Suppressor macrophage (primary cell): ENCODE measurements at places on chromosomes 7 and 10.

GRCh38 chr10:117165538-117166417, 27.7 kb upstream of the VAX1 start:
- DNase-seq: peak; percentile 80

GRCh38 chr10:4159173-4159572, 374.2 kb upstream of the KLF6 start:
- DNase-seq: no peak

DNA sequence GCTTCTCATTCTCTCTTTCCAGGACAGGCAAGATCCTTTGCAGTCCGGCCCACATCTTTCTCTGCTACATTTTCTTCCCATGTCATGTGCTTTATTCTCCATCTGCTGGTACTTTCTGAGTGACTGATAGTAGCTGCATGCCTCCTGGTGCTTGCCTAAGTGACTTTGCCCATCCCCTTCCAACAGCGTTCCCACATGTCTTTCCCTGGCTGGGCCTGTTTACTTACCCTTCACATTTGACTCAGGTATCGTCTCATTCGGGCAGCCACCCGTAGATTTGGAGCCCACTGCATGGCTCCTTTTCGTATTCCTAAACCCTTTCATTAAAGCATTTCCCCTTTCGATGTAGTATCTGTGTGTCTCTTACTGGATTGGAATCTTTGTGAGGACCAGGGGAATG, 24.6 kb downstream of the TYW1 start:
- no peak for DNase-seq

DNA sequence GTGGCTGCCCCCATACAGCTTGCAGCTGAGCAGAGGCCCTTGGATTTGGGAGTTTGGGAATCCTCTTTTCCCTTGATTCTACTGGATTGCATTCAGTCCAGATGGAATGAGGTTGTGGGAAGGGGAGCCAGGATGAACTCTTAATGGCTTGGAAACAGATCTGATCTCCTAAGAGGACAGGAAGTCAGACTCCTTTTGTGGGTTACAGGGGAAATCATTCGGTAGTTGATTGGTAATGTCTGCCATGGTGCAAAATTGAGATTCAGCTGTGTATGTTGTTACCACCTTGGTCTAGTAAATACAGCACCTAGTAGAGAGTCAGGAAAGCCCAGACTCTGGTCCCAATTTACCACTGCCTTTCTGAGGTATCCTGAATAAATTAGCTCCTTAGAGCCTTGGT, 144.2 kb upstream of the TNRC18 start:
- peak; percentile 17 for DNase-seq

DNA sequence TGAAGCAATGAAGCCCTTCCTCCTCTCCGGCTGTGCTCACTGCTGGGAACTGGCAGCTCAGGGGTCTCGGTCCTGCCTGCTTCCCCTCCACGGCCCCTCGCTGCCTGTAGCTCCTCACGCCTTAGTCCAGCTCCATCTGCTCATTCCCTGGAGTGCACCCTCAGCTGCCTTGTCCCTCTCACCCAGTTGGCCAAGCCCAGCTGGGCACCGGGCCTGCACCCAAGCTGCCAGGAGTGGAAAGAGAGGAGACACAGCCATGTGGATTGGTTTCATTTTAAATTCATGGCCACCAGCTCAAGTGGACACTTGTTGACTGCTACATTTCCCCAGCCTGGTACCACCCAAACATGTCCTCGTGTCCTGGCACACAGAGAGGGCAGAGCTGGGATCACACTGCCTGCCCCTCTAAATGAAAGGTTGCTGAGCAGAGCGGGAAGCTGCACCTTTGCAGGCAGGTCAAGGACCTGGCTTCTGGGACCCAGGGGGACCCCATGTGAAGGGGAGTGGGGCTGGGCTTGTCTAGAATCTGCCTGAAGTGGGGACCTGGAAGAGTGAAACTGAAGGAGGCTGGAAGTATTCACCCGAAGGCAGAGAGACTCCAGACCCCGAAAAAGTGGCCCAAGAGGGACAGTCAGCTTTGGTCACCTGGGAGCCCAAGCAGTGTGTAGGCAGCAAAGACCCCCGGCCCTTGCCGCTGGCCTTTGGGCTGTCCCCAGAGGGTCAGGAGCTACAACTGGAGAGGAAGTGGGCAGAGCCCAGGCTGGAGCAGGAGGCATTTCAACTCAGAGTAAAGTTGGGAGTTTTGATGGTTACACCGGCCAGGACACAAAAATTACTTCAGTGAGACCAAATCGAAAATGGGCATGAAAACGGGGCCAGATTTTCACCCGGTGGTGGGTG, 15.0 kb upstream of the BNIP3 start:
- no peak for DNase-seq

GRCh38 chr7:1981201-1981877, 251.4 kb downstream of the MAD1L1 start:
- no peak for DNase-seq

- no peak for DNase-seq
Observed at GRCh38 chr7:137343281-137343841, at the start of gene PTN. Gene PTN, minus strand, starts transcription at chr7:137343733. Its CDS starts 88,760 bp downstream, at chr7:137254973.

GRCh38 chr10:27030060-27030459, 70.2 kb downstream of the ANKRD26 start:
- DNase-seq: no peak

DNA sequence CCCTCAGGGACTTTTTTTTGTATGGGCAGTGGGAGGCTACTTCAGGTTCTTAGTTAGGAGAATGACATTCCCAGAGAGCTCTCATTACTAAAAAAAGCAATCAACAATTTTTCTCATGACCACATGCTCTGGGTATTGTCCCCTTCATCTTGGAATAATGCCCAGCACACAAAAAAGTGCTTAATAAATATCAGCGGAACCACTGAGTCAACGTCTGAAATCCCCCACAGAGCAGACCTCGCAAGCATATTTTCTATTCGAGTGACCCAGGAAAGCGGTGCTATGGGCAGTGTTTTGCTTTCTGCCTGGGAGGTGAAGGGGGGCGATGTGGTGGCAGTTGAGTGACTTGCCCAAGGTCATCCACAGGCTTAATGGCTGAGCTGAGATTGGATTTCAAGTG, 493.4 kb upstream of the ZMIZ1 start:
- DNase-seq: no peak

DNA sequence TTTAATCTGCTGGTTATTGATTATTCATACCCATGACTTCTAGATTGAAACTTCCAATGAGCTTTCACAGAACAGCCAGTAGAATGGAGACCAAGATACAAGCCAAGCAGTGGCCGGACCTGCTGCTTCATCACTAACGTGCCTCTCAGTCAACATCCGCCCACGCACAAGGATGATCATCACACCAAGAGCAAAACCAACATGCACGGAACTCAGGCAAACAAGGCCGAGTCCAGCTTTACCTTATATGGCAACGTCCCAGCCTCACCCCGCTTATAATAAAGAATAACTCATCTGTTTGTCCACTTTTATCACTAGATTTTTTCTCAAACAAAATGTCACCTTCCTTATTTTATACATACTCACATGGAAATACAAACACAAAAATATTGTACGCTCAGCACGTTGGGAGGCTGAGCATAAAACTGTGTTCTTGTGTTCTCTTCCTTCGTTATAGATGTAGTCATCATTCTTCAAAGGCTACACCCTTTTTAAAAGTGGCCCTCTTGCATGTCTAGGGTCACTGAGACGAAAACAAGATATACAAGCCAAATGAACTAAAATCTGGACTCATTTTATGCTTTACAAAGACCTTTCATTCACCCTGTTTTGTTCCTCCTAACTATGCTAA, 122.7 kb downstream of the SFMBT2 start:
- peak; percentile 15 for DNase-seq

- DNase-seq: no peak
Observed at GRCh38 chr10:210297-210696, 75.0 kb downstream of the ZMYND11 start.

DNA sequence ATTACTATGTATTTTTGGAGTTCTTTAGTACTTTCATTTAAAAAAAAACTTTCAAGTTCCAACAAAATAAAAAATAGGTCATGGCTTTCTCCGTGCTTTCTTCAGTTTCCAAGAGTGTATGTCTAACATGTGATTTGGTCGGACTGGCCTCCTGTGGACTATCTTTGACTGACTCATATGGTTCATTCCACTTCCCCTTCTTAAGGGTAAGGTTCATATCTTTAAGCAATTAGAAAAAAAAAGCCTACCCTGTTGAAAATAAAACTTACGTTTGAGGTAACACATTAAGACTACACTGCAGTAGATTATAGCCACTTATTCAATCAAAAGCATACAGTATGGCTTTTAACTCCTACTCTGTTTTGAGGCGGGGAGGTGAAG, 112.8 kb upstream of the AHR start:
- DNase-seq: peak; percentile 64

- no peak for DNase-seq
Observed at GRCh38 chr10:43204042-43204942, 62.6 kb downstream of the RASGEF1A start.

GRCh38 chr7:27096768-27097514, 1.1 kb upstream of the HOXA1 start:
- peak; percentile 93 for DNase-seq

DNA sequence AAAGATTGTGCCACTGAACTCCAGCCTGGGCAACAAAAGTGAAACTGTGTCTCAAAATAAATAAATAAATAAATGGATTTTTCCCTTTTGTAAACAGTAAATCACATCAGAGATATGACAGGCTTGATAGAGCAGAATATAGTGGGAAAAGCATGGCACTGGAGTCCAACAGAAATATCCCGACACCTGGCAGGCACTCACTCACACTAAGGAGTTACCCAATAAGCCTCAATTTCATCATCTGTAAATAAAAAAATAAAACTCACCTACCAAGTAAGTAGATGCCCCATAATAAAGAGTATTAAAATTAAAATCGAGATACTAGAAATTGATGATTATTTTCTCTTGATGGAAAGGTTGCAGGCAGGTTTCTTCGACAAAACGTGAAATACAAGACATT, 1.7 kb downstream of the ATE1 start:
- no peak for DNase-seq

DNA sequence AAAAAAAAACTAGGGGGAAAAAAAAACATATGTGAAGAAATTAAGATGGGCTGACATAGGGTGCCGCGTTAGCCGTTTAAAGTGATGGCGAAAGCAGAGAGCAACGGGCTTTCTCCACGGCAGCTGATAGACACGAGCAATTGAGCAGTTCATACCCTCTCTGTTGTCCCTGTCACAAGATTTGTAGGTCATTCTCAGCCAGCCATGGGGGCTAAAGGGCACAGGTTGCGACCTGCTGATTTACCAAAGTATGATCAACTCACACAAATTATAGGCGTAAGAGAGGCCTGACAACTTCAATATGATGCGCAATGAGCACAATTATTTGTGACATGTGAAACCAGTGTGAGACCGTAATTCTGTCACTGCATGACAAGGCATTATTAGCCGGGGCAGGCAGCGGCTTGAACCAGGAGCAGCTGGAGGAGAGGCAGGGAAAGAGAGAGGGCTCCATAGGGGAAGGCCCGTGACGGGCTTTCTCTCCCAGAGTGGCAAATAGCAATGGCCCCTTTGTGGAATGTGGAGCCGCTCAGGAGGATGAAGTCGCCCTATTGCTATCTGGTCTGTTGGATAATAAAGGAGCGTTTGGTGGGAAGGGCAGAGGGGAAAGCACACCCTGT, 195.1 kb upstream of the HABP2 start:
- no peak for DNase-seq

DNA sequence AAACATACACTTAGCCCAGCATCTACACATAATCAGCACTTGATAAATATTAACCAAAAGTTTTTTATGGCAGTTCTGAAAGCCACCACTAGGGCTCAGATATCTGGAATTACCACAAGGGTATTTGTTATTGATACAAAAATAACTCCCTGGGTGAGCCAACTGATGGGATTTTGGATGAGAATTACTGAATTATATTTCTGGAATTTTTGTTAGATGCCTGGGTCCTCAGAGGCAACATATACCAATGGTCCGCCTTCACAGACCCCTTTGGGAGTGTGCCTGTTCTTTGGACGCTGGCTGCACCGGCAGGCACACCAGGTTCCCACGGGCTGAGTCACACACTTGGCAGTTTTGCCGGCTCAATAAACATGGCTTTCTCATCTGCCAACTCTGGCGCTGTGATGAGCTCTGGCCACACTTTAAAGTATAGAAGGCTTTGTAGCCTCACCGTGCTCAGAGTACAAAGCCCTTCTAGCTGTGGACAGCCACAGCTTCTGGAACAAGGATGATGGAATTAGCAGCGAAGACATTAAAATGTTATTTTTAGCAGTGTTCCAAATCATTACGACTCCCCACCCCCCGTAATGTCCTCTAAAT, 24.5 kb upstream of the EEPD1 start:
- DNase-seq: peak; percentile 49

DNA sequence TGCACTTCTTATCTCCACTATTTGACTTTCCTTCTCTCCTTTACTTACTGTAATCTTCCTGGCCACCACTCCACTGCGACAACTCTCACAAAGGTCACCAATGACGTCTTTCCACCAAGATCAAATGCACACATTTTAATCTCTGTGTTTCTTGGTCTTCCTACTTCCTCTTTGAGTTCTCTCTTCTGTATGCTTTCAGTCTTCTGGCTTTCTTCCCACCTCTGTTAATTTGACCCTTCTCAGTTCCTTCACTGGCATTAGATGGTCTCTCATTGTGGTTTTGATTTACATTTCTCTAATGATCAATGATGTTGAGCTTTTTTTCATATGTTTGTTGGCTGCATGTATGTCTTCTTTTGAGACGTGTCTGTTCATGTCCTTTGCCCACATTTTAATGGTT, 31.9 kb downstream of the FAM107B start:
- peak; percentile 81 for DNase-seq

DNA sequence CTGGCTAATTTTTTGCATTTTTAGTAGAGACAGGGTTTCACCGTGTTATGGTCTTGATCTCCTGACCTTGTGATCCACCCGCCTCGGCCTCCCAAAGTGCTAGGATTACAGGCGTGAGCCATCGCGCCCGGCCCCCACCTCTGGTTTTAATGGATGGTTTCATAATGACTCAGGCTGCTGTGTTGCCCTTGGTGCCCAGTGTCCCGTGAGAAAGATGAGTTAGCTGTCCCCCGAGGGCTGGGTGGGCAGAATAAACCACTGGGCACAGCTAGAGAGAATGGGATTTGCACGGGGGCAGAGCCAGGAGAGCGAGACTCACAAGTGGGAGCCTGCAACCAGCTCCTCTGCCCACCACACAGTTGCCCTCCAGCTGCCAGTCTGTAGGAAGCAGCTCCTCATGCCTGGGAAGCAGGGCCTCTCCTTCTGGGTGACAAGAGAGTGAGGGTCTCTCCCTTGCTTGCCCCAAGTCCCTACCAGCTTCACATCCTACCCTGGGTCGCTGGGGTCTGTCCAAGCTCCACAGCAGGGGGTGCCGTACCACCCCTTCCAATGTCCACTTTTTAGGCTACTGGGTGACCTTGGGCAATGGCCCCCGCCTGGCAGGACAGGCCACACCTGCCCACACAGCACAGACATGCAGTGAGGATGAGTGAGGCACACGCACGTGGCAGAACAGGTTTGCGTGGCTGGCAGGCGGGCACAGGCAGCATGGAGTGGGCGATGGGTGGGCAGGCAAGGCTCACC, 16.1 kb upstream of the NDST2 start:
- no peak for DNase-seq

DNA sequence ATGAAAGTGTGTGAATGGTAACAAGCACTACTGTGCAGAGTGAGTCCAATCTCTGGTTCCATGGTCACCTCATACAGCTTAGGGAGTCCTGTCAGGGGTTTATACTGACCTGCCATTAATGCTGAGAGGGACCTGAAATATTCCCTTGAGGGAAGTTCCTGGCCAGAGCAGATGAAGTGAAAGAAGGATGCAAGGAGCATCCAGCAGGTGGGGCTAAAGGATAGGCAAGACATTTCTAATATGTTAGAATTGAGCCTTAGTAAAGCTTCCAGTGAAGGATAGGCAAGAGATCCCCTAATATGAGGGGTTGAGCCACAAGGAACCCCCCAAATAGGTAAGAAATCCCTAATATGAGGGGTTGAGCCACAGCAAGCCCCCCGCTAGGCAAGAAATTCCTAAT, 25.5 kb upstream of the FAM221A start:
- DNase-seq: peak; percentile 2

- no peak for DNase-seq
Observed at GRCh38 chr7:29505931-29506330, 57.7 kb upstream of the PRR15 start.
